ENCODE measurements at places on chromosomes 4 and X.

- DNase-seq, result no peak
Observed at GRCh38 chrX:79573760-79574159, 206.6 kb upstream of the ITM2A start.

GRCh38 chrX:101171883-101172400 lies 47.6 kb upstream of the DRP2 start:
- DNase-seq, result no peak

- DNase-seq, result no peak
Observed at GRCh38 chr4:2847302-2847871, 3.7 kb downstream of the ADD1 start.

DNA sequence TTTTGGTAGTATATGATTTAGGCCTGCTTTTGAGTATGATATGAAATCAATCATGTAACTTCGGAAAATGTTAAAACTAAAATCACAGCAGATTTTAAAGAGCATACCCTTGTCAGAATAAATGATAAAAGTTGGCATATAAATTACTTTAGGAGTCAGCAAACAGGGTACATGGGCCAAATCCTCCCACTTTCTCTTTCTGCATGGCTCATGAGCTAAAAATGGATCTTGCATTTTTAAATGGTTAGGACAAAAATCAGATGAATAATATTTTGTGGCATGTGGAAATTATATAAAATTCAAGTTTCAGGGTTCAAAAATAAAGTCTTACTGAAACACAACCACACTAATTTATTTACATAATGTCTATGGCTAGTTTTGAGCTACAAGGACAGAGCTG lies 214.9 kb downstream of the GASK1B start:
- DNase-seq, result no peak

DNA sequence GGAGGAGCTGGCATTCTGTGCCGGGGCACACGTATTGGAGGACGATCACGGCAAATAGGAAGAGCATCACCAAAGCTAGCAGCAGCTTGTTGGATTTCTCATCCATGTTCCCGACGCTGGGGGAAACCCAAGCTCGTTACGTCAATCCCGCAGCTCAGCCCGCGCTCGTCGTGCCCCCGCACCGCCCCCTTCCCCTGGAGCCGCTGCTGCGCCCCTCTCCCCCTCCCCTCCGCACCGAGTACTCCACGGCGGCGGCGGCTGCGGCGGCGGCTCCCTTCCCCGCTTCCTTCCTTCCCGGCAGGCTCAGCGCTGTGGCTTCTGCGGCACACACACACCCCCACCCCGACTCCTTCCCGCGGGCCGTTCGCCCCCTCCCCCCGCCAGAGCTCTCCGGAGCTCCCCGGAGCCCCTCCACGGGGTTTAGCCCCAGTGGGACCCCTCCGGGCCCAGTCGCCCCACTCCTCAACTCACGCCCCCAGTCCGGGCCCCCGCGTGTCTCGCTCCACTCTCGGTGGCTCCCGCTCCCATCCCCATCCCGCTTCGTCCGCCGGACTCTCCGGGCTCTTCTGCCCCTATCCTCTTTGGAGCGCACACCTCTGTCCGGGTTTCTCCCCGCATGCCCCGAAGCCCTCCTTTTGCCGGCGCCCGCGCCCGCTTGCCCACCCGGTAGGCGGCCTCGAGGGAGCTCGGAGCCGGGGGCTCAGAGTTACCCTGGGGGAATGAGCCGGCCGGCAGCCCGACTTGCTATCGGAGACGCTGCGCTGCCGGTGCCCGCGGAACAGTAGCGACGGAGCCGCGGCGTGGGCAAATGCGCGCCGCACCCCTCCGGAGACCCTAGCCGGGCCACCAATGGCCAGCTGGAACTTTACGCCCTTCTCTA lies 978 bp downstream of the HS6ST2 start:
- peak; percentile 37 for DNase-seq

DNA sequence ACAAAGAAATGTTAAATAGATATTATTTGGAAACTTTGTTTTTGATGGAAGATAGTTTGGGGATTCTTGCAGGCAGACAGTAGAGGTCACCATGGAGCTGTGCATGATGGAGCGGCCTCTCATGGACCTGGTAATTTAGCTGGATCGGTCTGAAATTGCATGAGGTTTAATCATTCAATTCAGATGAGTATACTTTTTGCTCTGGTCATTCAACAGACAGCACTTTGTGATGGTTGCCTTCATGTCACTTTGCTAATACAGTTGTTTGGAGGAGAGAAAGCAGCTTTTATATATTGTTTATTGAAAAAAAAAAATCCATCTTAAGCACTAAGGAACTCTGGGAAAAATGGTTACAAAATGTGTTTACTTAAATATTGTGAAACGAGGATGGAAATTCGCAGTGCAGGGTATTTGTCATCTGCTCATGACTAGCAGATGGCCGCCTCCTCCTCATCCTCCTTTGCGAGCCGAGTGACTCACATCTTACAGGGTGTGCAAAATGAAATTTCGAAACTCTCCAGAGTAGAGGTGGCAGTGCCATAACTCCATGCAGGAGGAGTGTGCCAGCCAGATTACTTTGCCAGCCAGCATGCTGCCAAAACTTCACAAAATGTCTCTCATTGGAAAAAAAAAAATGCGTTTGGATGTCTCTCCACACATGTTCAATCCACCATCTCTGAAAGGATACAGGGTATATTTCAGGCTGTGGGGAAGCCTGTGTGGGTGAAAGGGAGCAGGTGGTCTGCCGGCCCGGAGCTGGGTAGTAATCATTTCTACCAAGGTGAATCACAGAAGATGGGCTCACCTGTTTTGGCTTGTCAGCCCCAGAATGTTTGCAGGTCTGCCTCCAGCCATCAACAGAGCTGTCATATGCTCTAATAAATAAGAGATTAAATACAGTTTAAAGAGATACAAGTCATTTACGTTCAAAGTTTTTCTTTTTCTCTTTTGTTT lies 314.9 kb upstream of the DIPK2B start:
- DNase-seq, result peak; percentile 79

GRCh38 chr4:6271206-6271605 lies 1.6 kb downstream of the WFS1 start:
- peak; percentile 45 for DNase-seq

DNA sequence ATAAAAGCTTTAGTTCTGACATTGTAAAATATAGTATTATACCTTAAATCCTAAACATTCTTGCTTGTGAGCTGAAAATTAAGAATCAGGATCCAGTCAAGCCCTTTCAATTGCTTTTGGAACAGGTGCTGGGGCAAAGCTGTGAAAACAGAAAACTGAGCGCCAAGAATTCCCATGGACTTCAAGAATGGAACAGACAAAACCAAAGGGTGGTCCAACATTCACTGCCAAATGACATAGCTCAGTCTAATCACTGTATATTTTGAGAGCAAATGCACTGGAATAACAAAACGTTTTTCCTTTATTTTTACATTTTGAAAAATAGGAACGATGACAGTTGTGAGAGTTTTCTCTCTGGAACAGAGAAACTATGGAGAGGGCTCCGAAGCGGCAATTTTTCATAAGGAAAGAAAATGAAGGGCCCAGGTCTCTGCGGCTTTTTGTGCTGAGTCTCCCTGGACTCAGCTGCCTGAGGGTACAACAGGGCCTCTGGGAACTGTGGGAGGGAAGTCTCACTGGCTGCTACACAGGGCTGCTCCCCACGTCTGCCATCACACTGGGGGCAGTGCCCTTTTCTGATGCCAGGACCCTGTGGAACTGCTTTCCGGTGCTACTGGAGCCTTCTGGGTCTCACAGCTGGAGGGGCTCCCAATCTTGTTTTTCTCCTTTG lies 56.0 kb upstream of the BMPR1B start:
- DNase-seq, result no peak
